Activated CD4-positive, alpha-beta T cell treated with anti-CD3 and anti-CD28 coated beads, Interleukin-2, amount 10 ng/mL, durations not matched to agents 24 days and 14 days (primary cell): ENCODE measurements at places on chromosomes 12 and 14. TPM values are rescaled to one million over a fixed set of nuclear protein-coding genes. Genes with fewer than 3 reads are reported as not detected.

NPFF gene
- total RNA-seq, result 0.57 TPM in 1 of 2 replicates, not detected in the other

DTX1 gene
- total RNA-seq, result 0.09 and 0.21 TPM in 2 replicates

DNA sequence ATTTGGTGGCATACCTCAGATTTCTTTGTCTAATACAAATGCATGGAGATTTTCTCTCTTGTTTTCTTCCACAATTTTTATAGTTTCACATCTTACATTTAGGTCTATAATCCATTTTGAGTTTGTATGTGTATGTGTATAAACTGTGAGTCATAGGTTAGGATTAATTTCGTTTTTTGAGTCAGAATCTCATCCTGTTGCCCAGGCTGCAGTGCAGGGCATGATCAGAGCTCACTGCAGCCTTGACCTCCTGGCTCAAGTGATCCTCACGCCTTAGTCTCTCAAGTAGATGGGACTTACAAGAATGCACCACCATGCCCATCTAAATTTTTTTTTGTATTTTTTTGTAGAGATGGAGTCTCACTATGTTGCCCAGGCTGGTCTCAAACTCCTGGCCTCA is 71.6 kb downstream of the OTOGL start:
- DNase-seq, result no peak

GRCh38 chr12:100414739-100415138 is 57.9 kb downstream of the SLC17A8 start:
- no peak for DNase-seq

GRCh38 chr12:95371571-95371970 is 102.4 kb upstream of the METAP2 start:
- no peak for DNase-seq

GRCh38 chr12:66352197-66352596 is 49.9 kb downstream of the HELB start:
- no peak for DNase-seq

DNA sequence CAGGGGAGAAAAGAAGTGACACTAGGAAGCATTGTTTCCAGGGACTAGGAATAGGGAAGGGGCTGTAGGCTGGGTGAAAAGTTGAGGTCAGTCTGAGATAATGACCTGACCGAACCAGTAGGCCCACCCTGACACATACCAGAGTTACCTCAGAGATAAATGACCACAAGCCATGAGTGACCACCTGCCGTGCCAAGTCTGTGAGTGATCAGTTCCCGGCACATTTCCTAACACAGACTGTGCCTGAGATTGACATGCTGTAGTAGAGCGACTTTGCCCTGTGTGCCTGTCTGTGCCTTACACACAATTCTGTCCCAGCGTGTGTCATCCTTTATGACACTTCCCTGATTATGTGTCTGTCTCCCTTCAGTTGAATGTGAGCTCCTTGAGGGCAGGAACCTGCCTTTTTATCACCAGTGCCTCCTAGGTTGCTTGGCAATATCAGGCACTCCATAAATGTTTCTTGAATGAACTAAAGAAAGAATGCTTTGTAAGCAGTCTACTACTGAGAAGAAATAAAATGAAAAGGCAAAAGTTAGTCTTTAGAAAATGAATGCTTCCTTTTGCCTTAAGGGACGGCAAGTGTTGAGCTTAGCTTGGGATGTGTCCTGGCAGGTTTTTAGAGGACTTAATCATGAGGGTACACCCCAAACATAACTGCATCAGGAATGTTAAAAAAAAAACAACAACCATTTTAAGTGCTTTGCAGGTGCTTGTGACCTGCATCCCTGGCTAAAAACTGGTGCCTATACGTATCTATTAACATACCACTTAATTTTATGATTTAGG is 9.6 kb upstream of the SSPN start:
- no peak for DNase-seq

- DNase-seq, result no peak
Observed at GRCh38 chr14:104950021-104950420, 25.3 kb downstream of the PLD4 start.

GRCh38 chr14:74457565-74457895 is 31.5 kb upstream of the SYNDIG1L start:
- DNase-seq, result no peak
